ENCODE measurements at places on chromosomes 11 and 22. TPM values are rescaled to one million over a fixed set of nuclear protein-coding genes. Genes with fewer than 3 reads are reported as not detected.

Gene RAB3IL1
- total RNA-seq: 5.9 TPM

- no peak for DNase-seq
- no peaks in the 10 kb centered on the region for H3K4me1 ChIP-seq
- no peaks in the 10 kb centered on the region for H3K36me3 ChIP-seq
- no peaks in the 10 kb centered on the region for H3K27me3 ChIP-seq
- H3K27ac ChIP-seq: no peak overlapping the region
Measured at GRCh38 chr11:95727620-95728019, 62.0 kb downstream of the FAM76B start.

DNA sequence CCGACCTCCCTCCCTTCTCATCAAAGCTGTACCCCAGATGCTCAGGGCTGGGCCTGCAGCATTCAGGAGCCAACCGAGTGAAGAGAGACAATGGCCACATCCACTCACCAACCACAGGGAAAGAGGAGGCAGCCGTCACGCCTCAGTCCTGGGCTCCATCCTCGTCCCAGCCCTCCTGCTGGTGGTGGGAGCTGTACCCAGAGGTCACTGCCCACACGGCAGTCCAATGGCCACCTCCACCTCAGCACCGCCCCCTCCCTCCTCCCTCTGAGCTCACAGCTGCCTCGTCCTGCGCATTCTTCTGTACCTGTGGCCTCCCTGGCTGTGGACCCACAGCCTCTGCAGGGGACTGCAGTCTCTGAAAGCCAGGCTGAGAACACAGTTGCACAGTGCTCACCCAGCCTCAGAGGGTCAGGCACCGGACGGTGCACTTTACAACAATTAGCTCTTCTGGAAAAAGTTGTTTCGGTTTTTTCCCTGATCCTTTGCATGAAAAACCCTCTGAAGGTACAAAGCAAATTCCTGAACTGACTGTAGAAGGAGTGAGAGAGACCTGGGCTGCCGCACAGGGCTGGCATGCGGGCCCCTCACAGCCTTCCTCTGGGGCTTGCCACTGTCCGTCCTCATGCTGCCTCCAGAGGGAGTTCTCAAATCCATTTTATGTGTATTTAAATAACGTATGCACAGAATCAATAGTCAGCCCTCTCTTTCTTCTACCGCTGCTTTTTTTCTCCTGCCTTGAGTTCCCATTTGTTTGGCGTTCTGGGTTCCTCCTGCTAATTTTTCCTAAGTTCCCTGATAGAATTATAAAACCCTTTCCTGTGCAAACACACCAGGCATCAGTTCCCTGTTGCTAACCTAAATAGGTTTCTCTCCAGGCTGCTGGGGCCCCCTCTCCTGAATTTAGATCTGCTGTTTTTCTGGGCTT lies 52.7 kb downstream of the PHF21B start:
- no peak overlapping the region for H3K4me3 ChIP-seq
- H3K27me3 ChIP-seq: peaks cover 42% of the 10 kb centered on the region
- H3K36me3 ChIP-seq: no peaks in the 10 kb centered on the region
- no peak for DNase-seq
- H3K4me1 ChIP-seq: no peaks in the 10 kb centered on the region

Gene CHRM1
- total RNA-seq: not detected

Data from HFFc6 (cell line).